Osteocyte (in vitro differentiated cells): ENCODE measurements at places on chromosomes 2 and 18. TPM values are rescaled to one million over a fixed set of nuclear protein-coding genes. Genes with fewer than 3 reads are reported as not detected.
A peak's percentile ranks its signal among the peaks of the same experiment; 100 is the strongest.

The ELMOD3 gene
- total RNA-seq: 19.6 and 21.1 TPM in 2 replicates

The UCN gene
- 2.6 and 4.1 TPM in 2 replicates for total RNA-seq

DNA sequence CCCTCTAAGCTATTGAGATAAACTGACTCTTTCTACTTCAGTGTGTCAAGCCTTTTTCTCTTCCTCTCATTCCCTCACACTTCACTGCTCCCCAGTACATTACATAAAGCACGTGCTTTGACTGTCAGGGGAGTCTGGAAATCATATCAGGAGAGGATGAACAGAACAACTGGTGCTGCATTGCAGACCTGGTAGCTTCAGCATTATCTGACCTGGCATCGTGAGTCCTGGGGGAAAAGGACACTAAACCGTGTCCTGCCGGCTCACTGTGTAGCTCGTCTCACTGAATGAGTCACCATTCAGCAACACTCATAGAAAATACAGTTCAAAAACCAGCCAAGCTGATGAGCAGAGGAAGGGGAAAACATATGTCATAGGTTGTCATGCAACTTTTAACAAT lies 108.5 kb upstream of the UNC80 start:
- no peak overlapping the region for H3K27ac ChIP-seq
- peaks cover 18% of the 10 kb centered on the region for H3K4me1 ChIP-seq

- no peaks in the 10 kb centered on the region for H3K4me1 ChIP-seq
- H3K27me3 ChIP-seq: peaks cover 2% of the 10 kb centered on the region
- no peak for DNase-seq
- H3K36me3 ChIP-seq: peaks cover 2% of the 10 kb centered on the region
- H3K27ac ChIP-seq: no peak overlapping the region
Measured at GRCh38 chr2:128474962-128475361, 156.3 kb upstream of the HS6ST1 start.

The DES gene
- not detected in 2 replicates for total RNA-seq

- H3K27ac ChIP-seq: peak overlapping the region; percentile 82
- DNase-seq: no peak
- H3K36me3 ChIP-seq: no peaks in the 10 kb centered on the region
- peak overlapping the region; percentile 40 for H3K4me3 ChIP-seq
Measured at GRCh38 chr2:101806123-101806522, 108.6 kb downstream of the MAP4K4 start.

DNA sequence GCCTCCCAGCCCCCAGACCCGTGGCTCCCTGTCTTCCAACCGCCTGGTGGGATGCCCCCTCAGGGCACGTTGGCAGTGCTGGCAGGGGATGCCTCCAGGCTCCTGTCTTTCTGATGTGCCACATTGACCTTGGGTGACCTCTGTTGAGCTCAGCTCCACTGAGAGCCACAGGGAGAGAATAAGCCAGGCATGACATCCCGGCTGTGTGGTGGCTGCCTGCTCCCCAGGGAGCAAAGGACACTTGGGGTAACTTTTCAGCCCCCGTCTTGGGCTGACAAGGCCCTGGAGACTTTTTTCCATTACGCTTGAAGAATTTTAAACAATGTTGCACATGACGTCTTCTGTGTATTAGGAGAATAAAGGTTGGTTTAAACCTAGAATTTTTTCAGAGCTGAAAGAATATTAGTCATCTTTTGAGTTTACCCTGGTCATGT lies 246.0 kb downstream of the TSN start:
- no peaks in the 10 kb centered on the region for H3K36me3 ChIP-seq
- no peak overlapping the region for H3K4me3 ChIP-seq
- DNase-seq: peak; percentile 75
- no peak overlapping the region for H3K27ac ChIP-seq
- peaks cover 13% of the 10 kb centered on the region for H3K4me1 ChIP-seq
- peaks cover 7% of the 10 kb centered on the region for H3K27me3 ChIP-seq

DNA sequence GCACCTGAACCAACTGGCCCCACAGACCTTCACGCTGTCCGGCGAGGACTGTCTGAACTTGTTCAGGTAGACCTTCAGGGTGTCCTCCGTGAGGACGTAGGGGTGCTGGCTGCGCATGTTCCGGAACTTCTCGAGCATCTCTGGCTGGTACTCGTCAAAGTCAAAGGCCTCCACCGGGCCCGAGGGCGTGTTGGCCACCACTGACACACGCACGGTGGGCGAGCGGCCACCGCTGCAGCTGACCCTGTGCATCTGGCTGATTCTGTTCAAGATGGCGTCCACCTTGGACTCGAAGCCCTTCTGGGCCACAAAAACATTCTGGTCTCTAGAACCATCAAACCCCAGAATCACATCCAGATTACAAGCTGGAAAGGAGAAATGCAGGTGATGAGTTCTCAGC lies 48.3 kb downstream of the COL6A3 start:
- no peak overlapping the region for H3K27ac ChIP-seq
- H3K4me3 ChIP-seq: no peak overlapping the region
- peaks cover 34% of the 10 kb centered on the region for H3K36me3 ChIP-seq
- H3K27me3 ChIP-seq: no peaks in the 10 kb centered on the region

DNA sequence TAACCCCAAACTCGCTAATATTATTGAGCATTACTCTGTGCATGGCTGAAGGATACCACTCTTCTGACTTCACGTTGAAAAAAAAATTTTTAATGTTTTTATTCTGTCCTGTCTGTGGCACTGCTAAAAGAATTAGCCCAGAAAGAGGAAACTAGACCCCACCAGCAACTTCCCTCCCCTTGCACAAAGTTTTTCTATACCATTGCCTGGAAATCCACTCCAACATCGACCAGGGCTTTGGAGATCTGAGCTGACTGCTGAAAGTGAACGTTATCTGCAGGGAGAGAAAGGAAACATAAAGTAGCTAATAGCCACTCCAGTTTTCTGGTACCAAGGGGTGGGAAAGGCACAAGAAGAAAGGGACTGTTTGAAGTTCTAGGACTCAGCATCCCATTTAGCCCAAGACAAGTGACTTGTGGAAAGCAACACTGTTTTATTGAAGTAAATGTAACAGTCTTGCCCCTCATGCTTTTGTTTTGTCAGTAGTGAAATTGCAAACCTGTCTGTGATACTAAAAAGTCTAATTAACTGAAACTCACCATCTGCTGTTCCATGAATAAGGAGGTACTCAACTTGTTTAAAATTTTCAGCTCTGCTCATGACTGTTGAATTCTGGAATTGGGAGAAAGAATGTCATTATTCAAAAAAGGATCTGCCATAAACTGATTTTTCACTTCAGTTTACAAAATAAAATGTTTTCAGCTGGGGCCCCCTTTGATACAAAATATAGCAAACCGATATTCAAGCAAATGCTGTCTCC lies 79.1 kb downstream of the DPP4 start:
- no peaks in the 10 kb centered on the region for H3K36me3 ChIP-seq
- H3K27ac ChIP-seq: no peak overlapping the region
- H3K27me3 ChIP-seq: peaks cover 23% of the 10 kb centered on the region

DNA sequence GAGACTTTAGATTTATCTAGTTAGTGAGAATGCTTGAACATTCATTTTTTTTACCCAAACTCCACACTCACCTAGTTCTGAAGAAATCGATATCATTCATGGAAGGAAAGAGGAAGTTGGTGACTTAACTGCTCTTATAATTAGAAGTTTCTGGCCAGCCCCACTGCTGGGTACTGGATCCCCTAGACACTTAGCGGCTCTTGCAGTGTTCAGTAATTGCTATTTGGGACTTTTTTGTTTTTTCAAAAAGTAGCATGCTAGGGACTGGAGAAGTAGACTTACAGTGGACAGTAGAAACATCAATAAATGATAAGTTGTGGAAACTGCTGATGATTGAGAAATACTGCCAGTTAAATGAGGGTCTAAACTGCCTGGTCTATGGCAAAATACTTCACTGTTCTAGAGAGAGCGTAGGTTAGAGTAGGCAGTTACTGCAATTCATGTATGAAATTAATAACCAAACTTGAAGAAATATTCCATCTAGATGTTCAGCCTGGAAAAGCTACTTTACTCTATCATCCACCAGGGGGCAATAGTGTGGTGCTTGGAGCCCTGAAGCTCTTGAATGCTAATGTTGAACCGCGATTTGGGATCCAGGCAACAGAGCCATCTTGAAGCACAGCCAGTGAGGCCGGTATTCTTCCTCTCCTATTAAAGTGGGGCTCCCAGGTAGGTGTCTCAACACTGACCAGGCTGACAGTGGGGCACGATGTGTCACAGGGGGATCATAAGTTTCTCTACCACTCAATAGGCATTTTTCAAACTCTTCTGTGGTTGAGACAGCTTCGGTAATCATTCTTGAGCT lies 146.1 kb upstream of the SESTD1 start:
- no peak overlapping the region for H3K4me3 ChIP-seq
- H3K27ac ChIP-seq: no peak overlapping the region
- H3K36me3 ChIP-seq: no peaks in the 10 kb centered on the region
- H3K4me1 ChIP-seq: peaks cover 1% of the 10 kb centered on the region

The INHBB gene
- 0.50 and 0.62 TPM in 2 replicates for total RNA-seq

DNA sequence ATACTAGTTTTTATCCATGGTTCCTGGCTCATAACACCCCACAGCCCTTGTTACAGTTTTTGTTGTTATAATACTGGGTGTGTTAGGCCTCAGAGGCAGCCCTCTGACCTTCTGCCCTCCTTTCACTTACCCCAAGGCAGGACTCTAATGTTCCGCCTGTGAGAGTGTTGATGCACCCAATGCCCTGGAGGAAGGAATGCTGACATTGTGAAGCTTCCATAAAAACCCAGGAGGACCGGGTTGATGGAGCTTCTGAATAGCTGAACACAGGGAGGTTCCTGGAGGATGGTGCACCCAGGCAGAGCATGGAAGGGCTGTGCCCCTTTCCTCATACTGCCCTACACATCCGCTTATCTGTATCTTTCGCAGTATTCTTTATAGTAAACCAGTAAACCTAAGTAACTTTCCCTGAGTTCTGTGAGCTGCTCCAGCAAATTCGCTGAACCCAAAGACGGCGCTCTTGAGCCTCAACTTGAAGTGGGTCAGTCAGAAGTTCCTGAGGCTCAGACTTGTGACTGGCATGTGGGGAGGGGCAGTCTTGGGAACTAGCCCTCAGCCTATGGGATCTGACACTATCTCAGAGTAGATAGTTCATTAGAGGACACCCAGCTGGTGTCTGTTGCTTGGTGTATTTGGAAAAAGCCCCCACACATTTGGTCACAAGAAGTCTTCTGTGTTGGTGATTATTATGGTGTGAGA lies 10.4 kb downstream of the STON1 start:
- no peaks in the 10 kb centered on the region for H3K27me3 ChIP-seq
- no peak overlapping the region for H3K4me3 ChIP-seq
- peaks cover 27% of the 10 kb centered on the region for H3K36me3 ChIP-seq
- no peak for DNase-seq
- H3K4me1 ChIP-seq: peaks cover 29% of the 10 kb centered on the region
- H3K27ac ChIP-seq: peak overlapping the region; percentile 63

DNA sequence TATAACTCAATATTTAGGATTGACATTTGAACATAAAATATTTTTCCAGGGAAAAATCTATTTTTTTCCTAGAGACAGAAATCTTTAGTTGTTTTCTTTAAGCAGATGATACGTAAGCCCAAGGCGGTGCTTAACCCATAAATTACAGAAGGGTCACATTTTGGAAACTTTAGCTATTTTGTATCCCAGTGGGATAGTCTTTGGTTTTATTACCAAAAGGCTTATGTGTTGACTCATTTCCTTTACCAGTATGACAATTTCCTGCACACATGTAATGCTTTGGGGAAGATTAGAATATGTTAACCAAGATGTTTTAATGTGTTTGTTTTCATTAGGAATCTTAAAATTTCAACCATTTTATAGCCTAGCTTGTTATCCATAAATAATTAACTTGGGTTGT lies 24.8 kb downstream of the DYNC1I2 start:
- DNase-seq: no peak
- peaks cover 28% of the 10 kb centered on the region for H3K36me3 ChIP-seq
- H3K4me1 ChIP-seq: peaks cover 47% of the 10 kb centered on the region

The GALNT5 gene
- 5.0 and 5.3 TPM in 2 replicates for total RNA-seq

GRCh38 chr2:26536371-26537068 lies 58.6 kb upstream of the OTOF start:
- H3K4me3 ChIP-seq: no peak overlapping the region
- H3K27me3 ChIP-seq: peaks cover 17% of the 10 kb centered on the region
- DNase-seq: no peak
- H3K36me3 ChIP-seq: no peaks in the 10 kb centered on the region
- no peaks in the 10 kb centered on the region for H3K4me1 ChIP-seq

GRCh38 chr18:51503351-51503750 lies 305.9 kb upstream of the MEX3C start:
- no peak for DNase-seq
- H3K27ac ChIP-seq: no peak overlapping the region
- no peaks in the 10 kb centered on the region for H3K4me1 ChIP-seq
- no peaks in the 10 kb centered on the region for H3K36me3 ChIP-seq
- H3K4me3 ChIP-seq: no peak overlapping the region

GRCh38 chr18:48323151-48323550 lies 86.0 kb downstream of the ZBTB7C start:
- H3K4me3 ChIP-seq: no peak overlapping the region
- no peak overlapping the region for H3K27ac ChIP-seq
- no peaks in the 10 kb centered on the region for H3K36me3 ChIP-seq
- peaks cover 18% of the 10 kb centered on the region for H3K4me1 ChIP-seq
- DNase-seq: no peak

The EFEMP1 gene
- total RNA-seq: 7.4 and 8.3 TPM in 2 replicates

DNA sequence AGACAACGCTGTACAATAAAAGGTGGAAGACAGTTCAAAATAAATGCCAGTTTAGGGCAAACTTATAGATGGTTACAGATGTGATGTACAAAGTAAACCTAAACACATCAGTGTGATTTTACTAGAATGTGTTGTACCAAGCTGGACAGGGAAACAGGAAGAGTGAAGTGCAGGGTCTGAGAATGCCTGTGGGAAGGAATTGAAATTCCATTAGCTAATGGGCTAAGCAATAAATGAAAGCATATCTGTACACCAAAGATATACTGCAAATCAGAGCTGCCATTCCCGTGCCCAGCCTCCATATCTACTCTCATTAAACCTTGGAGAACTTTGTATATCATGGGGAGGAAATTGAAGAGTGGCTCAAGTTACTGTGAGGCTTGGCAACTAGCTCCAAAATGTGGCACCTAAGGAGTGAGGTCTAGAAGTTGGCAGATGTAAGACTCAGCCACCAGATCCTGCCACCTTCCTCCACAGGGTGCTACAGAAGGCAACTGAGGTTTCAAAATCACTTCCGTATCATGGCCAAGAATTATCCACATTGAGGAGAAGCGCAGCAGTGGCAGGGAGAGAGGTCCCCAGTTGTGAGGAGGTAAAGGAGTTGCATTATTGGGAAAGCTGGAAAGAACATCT lies 277.8 kb downstream of the TCF4 start:
- no peak for DNase-seq
- H3K36me3 ChIP-seq: peaks cover 2% of the 10 kb centered on the region
- H3K27ac ChIP-seq: no peak overlapping the region
- peaks cover 22% of the 10 kb centered on the region for H3K4me1 ChIP-seq

- peaks cover 13% of the 10 kb centered on the region for H3K4me1 ChIP-seq
- no peaks in the 10 kb centered on the region for H3K36me3 ChIP-seq
- DNase-seq: no peak
- H3K27ac ChIP-seq: no peak overlapping the region
Measured at GRCh38 chr2:10884574-10884975, 27.2 kb upstream of the KCNF1 start.
